ENCODE measurements at places on chromosomes 4 and X.

DNA sequence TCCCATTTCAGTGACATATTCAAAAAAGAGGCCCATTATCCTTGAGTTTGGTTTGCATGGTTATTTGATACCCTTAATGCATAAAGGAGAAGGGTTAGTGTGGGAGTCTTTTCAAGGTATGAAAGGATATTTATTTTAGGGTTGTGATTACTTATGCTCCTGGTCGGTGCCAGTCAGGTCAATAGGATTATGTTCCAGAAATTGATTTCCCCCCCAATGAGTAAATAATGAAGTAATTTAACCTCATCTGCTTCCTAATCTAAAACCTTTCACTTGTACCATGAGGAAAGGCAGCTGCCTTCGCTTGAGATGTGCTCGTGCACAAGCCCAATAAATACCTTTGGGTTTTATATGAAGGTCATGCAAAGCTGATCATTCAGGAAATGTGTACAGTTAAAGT is 55.0 kb upstream of the NR0B1 start:
- DNase-seq, result no peak

DNA sequence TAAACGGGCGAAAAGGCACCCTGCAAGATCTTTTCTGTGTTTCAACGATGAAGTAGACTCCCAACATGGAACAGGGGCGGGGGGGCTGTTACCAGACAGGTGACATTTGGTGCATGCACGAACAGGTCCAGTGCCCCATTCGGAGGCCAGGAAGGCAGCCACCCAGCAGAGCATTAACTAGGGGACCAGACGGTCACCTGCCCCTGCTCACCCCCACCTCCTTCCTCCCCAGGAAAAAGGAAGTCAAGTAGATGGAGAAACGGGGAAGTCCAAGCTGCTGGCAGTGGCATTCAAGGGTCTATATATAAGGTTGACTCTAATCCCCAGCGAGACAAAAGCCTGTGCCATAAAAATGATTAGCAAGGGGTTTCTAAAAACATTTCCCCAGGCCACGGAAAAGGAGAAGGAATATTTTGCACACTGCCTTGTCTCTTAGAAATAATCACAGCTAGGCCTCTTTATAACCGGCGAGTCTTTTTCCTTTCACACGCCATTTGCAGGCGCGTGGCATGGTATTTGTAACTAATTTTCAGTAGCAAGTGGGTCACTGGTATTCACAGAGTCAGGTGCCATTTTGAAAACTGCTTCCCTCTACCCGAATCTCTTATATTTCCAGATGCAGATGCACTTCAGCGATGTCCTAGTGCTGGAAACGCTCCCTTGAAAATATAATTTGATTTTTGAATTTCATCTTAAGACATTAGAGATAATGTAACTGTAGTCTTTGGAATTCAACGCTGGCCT is 1.2 kb upstream of the TMSB4X start:
- DNase-seq, result peak; percentile 64

DNA sequence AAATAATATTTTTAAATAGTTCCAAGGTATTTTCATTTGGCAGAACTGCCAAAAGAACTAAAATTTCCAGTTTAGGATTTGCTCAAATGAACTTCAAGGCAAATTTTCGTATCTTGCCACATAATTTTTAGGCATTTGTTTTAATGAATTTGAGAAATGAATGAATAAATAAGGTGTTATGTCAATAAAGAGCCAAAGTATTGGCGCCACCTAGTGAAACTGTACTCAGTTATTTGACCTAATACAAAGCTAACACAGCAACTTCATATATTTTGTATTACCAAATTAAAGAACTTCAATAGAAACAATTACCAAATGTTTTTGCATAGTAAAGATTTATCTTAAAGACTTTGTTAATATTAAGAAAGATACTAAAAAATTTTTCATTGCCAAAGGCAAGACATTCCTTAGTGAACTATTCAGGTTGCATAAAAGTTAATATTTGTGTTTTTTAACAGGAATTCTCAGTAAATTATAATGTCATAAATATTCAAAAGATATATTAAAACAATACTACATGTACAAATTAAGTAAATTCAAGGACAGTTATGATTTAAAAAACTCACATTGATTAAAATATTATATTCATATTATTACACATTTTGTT is 50.3 kb downstream of the STPG2 start:
- DNase-seq, result no peak

DNA sequence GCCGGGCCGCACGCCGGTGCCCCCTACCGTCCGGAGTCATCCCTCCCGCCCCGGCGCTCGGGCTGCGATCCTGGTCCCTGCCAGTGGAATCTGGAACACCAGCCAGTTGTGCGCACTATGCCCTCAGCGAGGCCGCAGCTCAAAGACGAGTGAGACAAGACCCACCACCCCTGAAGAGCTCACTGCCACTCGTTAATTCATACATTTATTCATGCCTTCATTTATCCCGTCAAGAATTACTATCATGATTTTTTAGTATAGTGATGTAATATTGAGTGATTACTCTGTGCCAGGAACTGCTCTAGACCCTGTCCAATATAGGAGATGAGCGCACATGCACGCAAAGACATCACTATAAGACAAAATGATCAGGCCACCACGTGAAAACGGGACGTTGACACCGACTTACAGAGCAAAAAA is 247 bp upstream of the PPA2 start:
- DNase-seq, result peak; percentile 55

DNA sequence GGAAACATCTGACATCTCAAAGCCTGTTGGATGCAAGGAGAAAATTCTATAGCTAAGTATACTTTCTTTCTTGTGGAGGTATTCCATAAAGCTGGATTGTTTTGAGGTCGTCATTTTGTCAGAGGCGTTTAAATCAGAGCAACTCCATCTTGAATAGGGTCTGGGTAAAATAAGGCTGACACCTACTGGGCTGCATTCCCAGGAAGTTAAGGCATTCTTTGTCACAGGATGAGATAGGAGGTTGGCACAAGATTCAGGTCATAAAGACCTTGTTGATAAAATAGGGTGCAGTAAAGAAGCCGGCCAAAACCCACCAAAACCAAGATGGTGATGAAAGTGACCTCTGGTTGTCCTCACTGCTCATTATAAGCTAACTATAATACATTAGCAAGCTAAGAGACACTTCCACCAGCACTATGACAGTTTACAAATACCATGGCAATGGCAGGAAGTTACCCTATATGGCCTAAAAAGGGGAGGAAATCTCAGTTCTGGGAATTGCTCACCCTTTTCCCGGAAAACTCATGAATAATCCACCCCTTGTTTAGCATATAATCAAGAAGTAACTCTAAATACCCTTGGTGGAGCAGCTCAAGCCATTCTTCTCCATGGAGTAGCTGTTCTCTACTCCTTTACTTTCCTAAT is 11.9 kb downstream of the HSD17B13 start:
- no peak for DNase-seq

DNA sequence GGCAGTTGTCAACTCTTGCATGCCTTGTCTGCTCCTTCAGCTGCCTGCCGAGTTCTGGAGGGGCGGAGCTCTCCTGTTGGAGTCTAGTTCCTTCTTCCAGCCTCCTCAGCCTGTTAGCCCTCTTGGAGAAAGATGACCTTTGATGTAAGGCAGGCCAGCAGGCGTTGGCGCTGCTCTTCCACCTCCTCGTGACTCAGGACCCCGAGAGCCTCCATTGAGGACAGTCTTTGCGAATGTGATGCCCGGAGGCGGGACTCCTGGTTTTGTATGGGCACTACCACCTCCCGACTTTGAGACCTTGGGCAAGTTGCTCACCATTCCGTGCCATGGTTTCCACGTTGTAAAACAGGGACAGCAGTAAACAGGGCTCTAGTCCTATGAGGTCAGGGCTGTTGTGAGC is 108.3 kb downstream of the TENM3 start:
- no peak for DNase-seq

DNA sequence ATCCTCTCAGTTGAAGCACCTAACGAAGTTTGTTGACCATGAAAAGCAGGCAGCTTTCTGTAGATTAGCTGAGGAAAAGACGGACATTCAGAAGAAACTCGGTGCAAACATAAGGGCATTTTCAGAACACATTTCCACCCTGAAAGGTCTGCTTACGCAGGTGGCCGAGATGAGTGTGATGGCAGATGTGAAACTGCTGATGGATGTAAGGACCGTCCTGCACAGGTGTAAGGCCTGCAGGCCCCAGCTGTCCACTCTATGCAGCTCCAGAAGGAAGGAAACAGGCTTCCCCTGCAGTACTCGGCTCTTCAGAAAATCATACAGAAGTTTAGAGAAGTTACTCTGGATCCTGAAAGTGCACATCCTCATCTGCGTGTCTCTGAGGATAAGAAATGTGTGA is 20.8 kb upstream of the TRIM60 start:
- DNase-seq, result no peak

DNA sequence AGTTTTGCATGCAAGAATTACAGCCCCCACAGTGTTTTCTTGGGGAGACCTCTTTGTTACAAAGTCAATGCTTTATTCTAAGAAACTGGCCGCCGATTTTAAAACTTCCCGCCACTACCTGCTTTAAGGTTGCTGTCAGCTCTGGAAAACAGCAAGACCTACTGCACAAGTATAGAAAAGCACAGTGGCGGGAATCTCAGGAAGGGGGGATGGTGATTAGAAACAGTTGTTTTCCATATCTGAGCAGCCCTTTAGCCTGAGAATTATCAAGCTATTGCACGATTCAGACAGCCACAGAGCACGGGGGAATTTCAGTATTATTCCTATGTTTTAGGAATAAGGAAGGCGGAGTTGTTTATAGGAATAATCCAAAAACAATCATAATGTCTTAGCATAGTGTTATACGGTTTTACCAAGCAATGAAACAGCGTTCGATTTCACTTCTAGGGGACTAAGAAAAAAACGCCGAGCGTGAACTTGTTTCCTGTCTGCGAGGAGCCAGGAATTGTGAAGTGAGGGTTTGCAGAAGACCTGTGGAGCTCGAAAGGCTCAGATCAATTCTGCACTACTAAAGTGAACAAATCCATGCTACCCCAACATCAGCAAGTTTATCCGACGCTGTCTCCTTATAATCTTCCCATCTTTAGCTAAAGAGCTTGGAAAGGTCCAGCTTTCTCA is 81.3 kb downstream of the HMGN5 start:
- DNase-seq, result no peak

DNA sequence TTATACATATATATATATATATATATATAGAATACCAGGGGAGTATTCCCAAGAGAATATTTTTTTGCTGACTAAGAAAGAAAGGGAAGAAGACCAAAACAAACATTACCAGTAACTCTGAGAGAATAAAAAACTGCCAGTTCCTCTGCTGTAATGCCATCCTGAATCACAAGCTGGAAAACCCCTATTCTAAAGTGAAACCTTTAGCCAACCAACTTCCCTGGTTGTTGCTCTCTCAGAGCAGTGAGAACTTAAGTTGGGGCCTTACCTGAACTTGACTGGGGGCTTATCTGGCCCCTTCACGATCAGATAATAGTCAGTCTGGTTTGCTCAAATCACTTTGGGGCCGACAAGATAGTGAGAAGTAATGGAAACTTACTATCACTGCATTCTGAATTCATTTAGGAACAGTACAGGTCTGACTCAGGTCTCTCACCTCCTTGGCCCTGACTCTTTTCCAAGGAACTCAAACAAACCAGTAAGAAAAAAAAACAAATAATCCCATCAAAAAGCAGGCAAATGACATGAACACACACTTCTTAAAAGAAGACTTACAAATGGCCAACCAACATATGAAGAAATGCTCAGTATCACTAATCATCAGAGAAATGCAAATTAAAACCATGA is 62.5 kb downstream of the CD40LG start:
- DNase-seq, result no peak

DNA sequence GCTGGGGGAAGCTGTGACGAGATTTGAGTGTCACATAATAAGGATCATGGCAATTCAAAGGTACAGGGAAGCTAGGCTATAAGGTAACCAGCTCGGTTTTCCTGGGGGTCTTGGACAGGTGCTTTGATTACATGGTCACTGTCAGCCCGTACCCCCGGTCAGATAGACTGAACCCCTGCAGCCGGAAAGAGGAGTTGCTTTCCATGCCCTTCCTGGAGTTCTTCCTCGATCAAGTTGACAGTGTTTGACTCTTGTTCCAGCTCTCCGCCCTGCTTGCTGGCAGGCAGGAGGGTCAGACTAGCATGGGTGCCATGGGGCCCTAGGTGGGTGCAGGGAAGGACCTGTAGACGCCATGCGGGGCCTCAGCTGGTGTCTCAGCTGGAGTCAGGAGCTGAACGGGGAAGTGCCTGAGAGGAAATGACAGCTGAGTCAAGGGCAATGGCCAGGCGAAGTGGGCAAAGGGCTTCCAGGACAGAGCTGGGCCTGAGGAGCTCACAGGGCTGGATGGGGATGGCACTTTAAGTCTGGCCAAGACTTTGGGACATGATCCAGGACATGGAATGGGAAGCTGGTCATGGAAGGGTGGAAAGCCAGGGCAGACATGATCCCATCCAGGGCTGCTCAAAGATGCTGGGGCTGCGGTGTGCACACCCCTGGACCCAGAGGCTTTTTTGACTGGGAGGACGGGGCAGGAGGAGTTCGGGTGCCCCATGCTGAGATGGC is 1.6 kb downstream of the TMEM187 start:
- no peak for DNase-seq

- DNase-seq, result no peak
Measured at GRCh38 chrX:43000121-43000520, 222.2 kb upstream of the PPP1R2C start.
